ENCODE measurements at places on chromosomes 2 and 18. TPM values are rescaled to one million over a fixed set of nuclear protein-coding genes. Genes with fewer than 3 reads are reported as not detected.

The ROCK1 gene
- total RNA-seq, result 49.4 TPM

The CFAP53 gene
- total RNA-seq, result 0.27 TPM

The ABHD1 gene
- total RNA-seq, result 0.50 TPM

The KRTCAP3 gene
- total RNA-seq, result 4.2 TPM

The SPDYA gene
- 1.3 TPM for total RNA-seq

The GALR1 gene
- total RNA-seq, result not detected

The ALLC gene
- not detected for total RNA-seq

The IL18R1 gene
- total RNA-seq, result 15.8 TPM

DNA sequence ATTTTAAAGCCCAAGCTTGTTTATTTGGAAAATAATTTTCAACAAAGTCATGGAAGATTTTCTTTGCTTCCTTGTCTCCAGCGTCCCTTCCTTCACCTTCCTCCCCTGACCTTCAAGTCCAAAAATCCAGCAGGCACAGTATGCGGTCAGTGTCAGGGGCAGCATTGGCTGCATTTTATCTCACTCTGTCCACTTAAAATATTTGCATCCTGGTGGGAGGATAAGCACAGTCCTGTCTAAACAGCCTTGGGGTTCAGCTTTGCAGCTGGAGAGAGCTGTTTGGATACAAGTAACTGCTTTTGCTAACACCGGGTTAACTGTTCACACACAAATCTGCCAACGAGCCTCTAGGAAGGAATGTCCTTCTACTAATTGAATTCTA, 318.1 kb downstream of the PDE11A start:
- H3K4me1 ChIP-seq, result no peaks in the 10 kb centered on the region
- no peaks in the 10 kb centered on the region for H3K36me3 ChIP-seq
- no peak overlapping the region for H3K27ac ChIP-seq
- DNase-seq, result no peak

- H3K4me3 ChIP-seq, result no peak overlapping the region
- peaks cover 7% of the 10 kb centered on the region for H3K36me3 ChIP-seq
- DNase-seq, result no peak
These were observed 32.9 kb downstream of the CDKL4 start for GRCh38 chr2:39210846-39211245.

DNA sequence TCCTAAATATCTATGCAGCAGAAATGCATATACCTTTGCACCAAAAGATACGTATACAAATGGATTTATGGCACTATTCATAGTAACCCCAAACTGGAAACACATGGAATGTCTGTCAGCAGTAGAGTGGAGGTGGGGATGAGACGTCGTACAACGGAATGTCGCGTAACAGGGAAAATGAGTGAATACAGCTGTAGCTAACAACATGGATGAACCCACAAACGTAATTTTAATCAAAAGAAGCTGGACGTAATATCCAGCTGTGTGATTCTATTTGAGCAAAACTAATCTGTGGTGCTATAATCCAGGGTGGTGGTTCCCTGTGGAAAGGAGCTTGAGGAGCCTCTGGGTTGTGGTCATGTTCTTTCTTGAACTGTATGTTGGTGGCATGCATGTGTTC, 89.9 kb downstream of the MTA3 start:
- H3K27ac ChIP-seq, result no peak overlapping the region
- no peak overlapping the region for H3K4me3 ChIP-seq
- peaks cover 6% of the 10 kb centered on the region for H3K36me3 ChIP-seq
- no peaks in the 10 kb centered on the region for H3K27me3 ChIP-seq

DNA sequence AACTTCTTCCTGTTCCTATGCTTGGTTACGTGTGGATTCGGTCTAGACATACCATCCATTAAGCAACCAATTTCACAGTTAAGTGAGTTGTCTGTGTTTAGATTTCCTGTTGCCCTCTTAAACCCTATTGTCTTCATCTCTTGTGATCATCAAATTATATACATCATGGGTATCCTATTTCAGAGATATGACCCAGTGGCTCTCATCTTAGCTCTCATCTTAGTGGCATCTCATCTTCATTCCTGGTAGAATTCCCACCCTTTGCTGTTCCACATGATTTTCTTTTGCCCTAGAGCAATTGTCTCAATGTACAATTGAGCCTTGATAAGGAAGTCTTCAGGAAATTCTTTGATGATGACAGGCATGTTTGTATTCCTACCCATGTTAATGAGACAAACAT, 29.4 kb upstream of the FN1 start:
- H3K4me3 ChIP-seq, result no peak overlapping the region
- H3K4me1 ChIP-seq, result no peaks in the 10 kb centered on the region
- peaks cover 14% of the 10 kb centered on the region for H3K27me3 ChIP-seq
- no peak overlapping the region for H3K27ac ChIP-seq
- H3K36me3 ChIP-seq, result no peaks in the 10 kb centered on the region
- no peak for DNase-seq

- H3K27ac ChIP-seq, result no peak overlapping the region
- H3K4me3 ChIP-seq, result no peak overlapping the region
- no peaks in the 10 kb centered on the region for H3K27me3 ChIP-seq
- peaks cover 5% of the 10 kb centered on the region for H3K36me3 ChIP-seq
- no peak for DNase-seq
These were observed 10.8 kb downstream of the NCOA1 start for GRCh38 chr2:24501813-24502212.

DNA sequence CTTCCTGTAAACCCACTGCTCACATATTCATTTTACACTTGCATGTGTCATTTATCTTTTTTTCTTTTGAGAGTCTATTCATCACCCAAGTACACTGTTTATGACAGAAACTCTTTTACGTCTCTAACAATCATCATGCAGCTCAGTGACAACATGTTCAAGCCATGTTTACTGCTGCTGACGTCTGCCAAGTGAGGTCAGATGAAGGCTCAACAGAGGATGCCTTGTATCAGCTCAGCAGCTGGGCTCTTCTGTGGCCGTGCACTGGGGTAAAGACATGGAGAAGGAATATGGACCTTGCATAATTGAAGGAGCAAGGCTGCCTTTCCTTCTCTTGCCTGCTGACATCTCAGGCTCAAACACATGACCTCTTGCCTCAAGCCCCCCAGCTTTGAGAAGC, 99.6 kb downstream of the ADD2 start:
- DNase-seq, result no peak
- peaks cover 5% of the 10 kb centered on the region for H3K36me3 ChIP-seq
- no peak overlapping the region for H3K27ac ChIP-seq
- no peaks in the 10 kb centered on the region for H3K27me3 ChIP-seq
- no peak overlapping the region for H3K4me3 ChIP-seq

DNA sequence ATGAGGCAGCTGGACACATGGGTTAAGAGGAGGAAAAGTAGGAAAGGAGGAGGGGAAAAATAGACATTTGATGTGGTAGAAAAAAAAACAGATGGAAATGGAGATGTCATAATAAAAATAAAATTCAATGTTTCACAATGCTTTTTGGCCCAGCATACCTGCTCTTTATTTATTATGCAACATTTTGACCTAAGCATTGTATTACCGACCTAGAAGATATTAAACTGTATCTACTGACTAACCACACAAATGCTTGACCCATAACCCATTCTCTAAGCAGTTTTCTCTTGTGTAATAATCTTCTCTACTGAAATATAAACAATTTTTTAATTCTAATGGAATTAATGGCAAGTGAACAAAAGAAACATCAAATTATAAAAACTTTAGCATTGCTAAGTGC, 362.3 kb downstream of the FBXO15 start:
- no peak overlapping the region for H3K27ac ChIP-seq
- H3K4me3 ChIP-seq, result no peak overlapping the region
- no peaks in the 10 kb centered on the region for H3K36me3 ChIP-seq
- no peaks in the 10 kb centered on the region for H3K4me1 ChIP-seq
- DNase-seq, result no peak

- peak; percentile 6 for DNase-seq
- H3K27ac ChIP-seq, result peak overlapping the region; percentile 63
- H3K36me3 ChIP-seq, result no peaks in the 10 kb centered on the region
- peaks cover 38% of the 10 kb centered on the region for H3K27me3 ChIP-seq
These were observed 787 bp downstream of the SOCS6 start for GRCh38 chr18:70289351-70290312.

DNA sequence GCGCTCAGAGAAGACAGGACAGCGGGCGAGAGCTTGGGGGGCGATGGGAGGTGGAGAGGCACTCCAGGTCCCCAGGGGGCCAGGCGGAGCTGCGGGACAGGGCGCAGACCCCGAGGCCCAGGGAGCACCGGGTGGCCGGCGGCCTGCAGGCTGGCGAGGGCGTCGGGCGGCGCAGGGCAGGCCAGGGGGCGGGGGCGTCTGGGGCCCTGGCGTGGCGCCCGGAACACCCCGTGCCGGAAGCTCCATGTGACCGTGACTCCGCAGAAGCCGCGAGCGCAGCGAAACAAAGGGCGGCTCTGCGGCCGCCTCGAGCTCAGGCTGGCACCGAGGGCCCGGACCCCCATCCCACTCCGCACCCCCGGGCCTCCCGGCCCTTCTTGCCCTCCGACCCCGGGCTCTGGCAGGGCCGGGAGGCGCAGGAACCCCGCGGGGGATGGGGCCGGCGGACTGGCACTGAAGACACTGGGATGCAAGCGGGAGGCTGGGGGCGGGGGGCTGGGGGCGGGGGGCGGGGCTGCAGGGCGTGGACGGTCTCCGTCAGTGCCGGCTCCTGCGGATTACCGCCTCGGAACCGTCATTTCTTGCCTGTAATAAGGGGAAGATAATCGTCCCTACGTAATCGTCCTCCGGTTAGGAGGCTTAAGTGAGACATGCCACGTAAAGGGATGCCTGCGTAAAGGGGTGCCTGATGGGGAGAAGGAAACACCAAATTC, 19.1 kb downstream of the SH2D6 start:
- DNase-seq, result peak; percentile 83
- H3K4me3 ChIP-seq, result peak overlapping the region; percentile 78
- H3K27ac ChIP-seq, result peak overlapping the region; percentile 93
- H3K4me1 ChIP-seq, result peaks cover 30% of the 10 kb centered on the region

GRCh38 chr18:11034884-11035283, 114.5 kb downstream of the PIEZO2 start:
- H3K36me3 ChIP-seq, result no peaks in the 10 kb centered on the region
- no peak overlapping the region for H3K4me3 ChIP-seq
- H3K4me1 ChIP-seq, result no peaks in the 10 kb centered on the region
- peaks cover 5% of the 10 kb centered on the region for H3K27me3 ChIP-seq
- no peak overlapping the region for H3K27ac ChIP-seq

GRCh38 chr2:221674446-221674845, 102.3 kb upstream of the EPHA4 start:
- H3K36me3 ChIP-seq, result no peaks in the 10 kb centered on the region
- H3K27ac ChIP-seq, result no peak overlapping the region
- DNase-seq, result no peak
- no peaks in the 10 kb centered on the region for H3K4me1 ChIP-seq
- peaks cover 1% of the 10 kb centered on the region for H3K27me3 ChIP-seq
- H3K4me3 ChIP-seq, result no peak overlapping the region

DNA sequence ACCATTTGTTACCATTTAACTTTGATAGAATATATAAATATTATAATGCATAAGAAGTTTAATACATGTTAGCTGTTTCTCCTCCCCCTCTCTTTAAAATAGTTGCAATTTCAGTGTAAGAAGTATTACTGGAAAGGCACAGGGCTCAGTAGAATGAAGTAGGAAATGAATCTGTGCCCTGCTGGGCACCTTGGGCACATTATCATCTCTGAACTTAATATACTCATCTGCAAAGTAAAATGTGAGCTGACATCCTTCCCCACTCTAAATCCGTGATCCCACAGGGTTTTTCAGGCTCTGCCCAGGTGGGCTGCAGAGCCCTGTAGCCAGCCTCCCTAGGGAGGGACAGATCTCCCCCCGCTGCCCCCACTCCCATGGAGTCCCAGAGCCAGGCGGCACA, 56.8 kb downstream of the DPP4 start:
- H3K27me3 ChIP-seq, result no peaks in the 10 kb centered on the region
- peaks cover 58% of the 10 kb centered on the region for H3K36me3 ChIP-seq
- peaks cover 50% of the 10 kb centered on the region for H3K4me1 ChIP-seq
- H3K27ac ChIP-seq, result no peak overlapping the region
- no peak overlapping the region for H3K4me3 ChIP-seq
